ENCODE measurements at places on chromosomes 4 and X. TPM values are rescaled to one million over a fixed set of nuclear protein-coding genes. Genes with fewer than 3 reads are reported as not detected.

- no peaks in the 10 kb centered on the region for H3K4me1 ChIP-seq
- H3K27ac ChIP-seq = no peak overlapping the region
- no peaks in the 10 kb centered on the region for H3K27me3 ChIP-seq
- no peak for DNase-seq
- H3K4me3 ChIP-seq = no peak overlapping the region
Measured at GRCh38 chrX:21479695-21480270, 105.6 kb downstream of the CNKSR2 start.

TSR2 gene
- 26.5 TPM for total RNA-seq

DNA sequence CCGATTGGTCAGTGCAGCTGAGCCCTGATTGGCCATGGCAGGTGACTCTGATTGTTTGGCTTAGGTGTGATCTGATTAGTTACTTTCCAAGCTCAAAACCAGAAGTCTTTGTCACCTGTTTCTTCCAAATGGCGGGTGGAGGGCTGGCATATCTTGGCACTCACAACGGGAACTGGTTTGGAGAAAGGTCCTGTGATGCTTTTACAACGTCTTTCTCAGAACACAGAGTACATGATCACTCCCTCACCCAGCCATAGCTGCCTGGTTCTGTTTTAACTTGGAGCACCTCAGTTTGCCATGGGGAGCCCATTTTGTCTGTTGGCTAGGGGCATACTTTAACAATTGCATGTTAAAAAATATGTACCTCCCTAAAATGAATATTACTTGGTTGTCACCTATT, 13.0 kb upstream of the XK start:
- no peak overlapping the region for H3K27ac ChIP-seq
- H3K4me1 ChIP-seq = no peaks in the 10 kb centered on the region
- no peaks in the 10 kb centered on the region for H3K27me3 ChIP-seq
- DNase-seq = no peak
- H3K36me3 ChIP-seq = no peaks in the 10 kb centered on the region
- H3K4me3 ChIP-seq = no peak overlapping the region

GPM6B gene
- total RNA-seq = 7.0 TPM
